HS-5 (cell line): ENCODE measurements at places on chromosomes 2 and 18.
A peak's percentile ranks its signal among the peaks of the same experiment; 100 is the strongest.

- DNase-seq: no peak
Measured at GRCh38 chr2:210188755-210189154, 17.5 kb upstream of the KANSL1L start.

DNA sequence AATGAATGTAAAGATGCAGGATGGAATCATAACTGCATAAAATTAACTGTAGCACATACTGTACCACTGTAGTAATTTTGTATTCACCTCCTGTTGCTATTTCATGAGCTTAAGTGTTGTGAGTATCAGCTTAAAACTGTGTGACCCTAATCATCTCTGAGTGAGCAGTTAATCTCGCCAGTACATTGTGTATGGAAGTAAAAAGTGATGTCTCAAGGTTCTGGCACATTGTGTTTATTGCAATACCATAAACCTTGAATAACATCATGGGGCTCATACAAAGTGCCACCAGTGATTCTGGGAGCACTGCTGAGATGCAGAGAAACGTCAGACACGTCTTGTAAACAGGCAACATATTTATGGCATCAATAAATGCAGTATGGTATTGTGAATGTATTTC, 124.5 kb downstream of the PMAIP1 start:
- no peak for DNase-seq

DNA sequence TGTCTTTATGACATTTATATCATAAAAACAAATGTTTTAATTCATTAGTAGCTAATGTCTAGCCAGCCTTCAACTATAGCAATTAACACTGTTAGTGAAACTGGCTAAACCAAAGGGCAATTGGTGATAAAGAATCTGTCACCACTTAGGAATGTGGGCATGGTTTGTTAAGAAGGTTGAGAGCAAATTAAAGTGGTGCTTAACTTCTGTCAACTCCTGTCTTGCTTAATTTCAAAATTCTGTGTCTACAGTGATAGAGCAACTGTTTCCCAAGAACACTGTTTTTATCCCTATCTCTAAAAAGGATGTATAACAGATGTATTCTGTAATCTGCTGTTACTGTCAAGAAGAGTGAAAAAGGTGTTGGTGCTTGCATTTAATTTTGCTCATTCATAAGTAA, 36.5 kb downstream of the CFAP36 start:
- no peak for DNase-seq

- DNase-seq: no peak
Measured at GRCh38 chr2:105885456-105885855, 140.7 kb downstream of the NCK2 start.

DNA sequence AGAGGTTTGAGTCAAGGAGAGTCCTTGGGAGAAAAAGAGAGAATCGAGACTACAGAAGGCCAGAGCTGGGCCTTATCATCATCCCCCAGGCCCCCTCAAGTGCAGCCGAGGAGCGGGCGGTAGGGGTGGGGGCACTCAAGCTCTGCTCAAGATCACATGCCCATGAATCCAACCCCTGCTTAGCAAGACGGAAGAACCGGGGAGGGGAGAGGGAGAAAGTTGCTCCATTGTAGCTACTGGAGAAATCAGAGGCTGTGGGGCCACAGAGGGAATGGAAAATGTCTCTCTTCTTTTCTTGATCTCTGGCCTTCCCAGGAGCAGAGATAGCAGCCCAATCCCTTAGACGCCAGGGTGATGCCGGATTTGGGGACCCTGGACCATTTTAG, 14.6 kb downstream of the SLC4A3 start:
- DNase-seq: no peak

- DNase-seq: no peak
Measured at GRCh38 chr2:162210385-162210784, 32.9 kb downstream of the FAP start.

GRCh38 chr2:16973586-16974286, 308.1 kb upstream of the CYRIA start:
- DNase-seq: peak; percentile 20

GRCh38 chr2:146523196-146523595, 1321.6 kb upstream of the ACVR2A start:
- DNase-seq: no peak

- DNase-seq: no peak
Measured at GRCh38 chr2:197615016-197615652, 60.3 kb downstream of the RFTN2 start.

DNA sequence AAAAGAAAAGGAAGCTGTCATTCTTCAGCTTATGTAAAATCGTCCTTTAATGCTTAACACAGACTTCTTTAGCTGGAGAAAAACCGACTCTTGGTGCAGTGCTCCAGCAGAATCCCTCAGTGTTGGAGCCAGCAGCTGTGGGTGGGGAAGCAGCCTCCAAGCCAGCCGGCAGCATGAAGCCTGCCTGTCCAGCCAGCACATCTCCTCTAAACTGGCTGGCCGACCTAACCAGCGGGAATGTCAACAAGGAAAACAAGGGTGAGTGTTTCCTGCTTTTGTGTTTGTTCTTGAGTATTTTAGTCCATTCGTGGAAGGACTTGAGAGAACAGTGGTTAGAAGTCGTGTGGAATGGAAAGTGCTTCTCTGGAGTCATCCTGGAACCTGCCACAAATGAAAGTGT, 38.9 kb downstream of the KDM3A start:
- no peak for DNase-seq

DNA sequence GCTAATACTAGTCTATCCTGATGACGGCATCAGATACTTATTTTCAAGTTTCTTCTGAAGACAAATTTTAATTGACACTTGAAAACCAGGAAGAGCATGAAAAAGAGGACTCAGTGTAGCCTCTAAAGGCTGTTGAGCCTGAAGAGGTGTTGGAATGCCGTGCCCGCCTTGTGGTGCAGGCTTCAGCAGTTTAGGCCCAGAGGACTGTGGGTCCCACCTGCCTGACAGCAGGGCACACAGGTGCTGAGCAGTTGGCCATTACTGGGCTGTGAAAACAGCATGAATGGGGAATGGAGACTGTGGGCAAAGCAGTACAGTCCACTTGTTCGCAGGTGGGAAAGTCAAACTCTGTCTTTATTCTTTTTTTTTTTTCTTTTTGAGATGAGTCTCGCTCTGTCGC, 49.8 kb upstream of the THOC1 start:
- no peak for DNase-seq

- DNase-seq: no peak
Measured at GRCh38 chr2:160952464-160953254, 207.6 kb upstream of the TANK start.

DNA sequence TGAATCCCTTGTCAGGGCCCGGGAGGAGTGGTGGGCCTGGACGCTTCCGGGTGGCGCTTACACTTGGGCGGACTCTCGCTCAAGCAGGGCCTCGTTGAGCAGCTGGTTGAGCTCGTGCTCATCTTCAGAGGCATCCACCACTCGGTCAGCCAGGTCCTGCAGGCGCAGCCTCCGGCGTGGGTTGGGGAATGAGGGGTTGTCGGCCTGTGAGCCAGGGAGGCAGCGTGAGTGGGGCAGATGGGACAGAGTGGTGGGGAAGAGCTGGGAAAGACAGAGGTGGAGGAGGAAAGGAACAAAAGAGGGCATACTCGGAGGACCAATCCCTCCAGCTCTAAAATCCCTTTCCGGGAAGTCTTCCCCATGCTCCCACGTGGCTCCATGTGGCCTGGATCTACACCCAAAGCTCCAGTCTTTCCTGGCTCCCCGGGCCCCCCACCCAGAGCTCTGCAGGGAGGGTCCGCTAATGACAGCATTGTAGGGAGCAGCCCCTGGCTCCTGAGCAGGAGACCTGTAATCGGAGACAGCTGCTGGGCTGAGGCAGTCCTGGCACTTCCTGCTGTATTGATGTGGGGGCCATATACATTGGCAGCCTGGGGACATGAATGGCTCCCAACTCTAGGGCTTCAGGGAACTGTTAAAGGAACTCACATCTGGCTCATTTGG, 41.6 kb downstream of the CENPO start:
- DNase-seq: no peak

GRCh38 chr18:31105733-31106132, 3.5 kb upstream of the DSC2 start:
- DNase-seq: no peak

DNA sequence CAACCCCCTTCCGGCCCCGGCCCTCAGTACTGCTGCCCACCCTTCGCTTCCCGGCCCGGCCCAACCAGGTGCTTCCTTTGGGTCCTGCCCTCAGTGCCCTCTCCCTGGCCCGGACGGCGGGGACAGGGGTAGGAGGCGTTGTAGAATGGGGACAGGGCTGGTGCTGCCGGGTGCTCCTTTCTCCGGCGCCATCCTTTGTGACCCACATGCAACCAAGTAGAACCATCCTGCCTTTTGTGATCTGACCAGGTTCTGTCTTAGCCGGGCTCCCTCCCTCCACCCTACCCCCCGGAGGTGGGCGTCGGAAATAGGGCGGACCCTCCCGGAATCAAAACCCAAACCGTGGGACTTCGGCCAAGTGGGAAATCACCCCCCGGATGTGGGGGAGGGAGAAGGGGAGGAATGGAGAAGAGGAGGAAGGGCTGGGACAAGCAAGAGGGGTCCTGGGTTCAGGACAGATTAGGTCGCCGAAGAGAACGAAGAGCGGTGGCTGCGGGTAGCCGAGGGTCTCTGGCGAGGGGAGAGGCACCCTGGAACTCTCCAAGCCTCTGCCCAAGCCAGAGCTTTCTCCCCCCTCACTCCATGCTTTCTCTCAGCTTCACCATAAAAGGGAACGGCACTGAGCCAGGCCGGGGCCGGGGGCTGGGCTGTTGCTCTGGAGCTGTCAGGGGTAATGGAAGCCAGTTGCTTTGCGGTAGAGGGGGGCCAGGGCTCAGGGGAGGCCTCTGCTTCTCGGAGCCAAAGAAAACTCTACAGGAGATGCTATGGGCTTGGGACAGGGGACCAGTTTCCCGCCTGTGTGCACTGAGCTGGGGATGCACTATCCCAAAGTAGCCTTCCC, 756 bp upstream of the OST4 start:
- DNase-seq: no peak

- no peak for DNase-seq
Measured at GRCh38 chr18:58136879-58137278, 92.9 kb downstream of the NEDD4L start.

DNA sequence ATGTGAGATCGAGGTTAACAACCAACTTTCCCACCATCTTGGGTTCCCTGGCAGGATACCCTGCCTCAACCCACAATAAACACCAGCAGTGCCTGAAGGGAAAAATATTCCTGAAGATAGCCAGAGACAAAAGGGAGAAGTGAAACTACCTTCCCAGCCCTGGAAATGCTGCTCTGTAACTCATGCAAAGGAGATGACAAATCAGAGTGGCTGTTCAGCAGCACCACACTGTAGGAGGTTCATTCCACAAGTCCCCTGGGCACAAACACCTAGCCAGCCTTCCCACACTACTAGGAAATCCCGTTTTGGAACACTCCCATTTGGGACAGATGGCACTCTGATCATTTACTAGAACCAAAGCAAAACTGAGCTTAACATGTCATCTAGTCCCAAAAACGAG, 190.7 kb upstream of the RBBP8 start:
- DNase-seq: no peak

DNA sequence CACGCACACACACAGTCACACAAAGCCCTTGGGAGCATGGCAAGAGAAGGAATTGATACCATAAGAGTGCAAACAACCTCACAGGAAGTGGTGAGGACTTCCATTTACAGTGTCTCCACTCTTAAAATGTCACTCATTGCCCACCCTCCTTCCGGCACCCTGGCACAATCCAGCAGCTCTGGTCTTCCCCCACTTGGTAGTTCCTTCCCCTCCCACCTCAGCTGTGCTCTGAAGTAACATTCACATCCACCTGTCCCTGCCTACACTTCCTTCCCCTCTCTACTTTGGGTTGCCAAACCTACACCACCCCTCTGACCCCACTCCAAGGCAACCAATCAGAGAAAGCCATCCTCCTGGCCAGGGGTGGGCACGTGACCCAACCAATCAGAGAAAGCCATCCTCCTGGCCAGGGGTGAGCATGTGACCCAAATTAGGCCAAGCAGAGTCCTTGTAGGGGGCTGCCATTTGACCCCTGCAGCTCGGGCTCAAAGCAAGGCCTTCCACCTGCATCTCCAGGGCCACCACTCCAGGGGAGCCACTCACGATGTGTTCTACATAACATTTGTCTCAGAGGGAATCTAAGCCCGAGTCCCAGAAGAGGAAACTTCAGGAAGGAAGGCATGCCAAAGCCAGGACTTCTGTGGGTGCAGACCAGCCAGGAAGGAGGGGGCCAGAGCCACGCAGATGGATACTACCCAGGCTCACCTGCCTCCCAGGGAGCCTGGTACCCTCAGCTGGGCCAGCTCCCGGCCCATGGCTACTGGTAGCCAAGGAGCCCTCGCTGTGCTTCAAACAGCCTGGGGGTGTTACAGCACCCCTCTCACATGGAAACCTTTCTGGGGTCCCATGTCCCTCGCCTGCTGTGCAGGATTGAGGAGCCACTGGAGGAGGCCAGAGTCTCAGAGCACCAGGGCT, 21.2 kb downstream of the CYP26B1 start:
- DNase-seq: no peak

DNA sequence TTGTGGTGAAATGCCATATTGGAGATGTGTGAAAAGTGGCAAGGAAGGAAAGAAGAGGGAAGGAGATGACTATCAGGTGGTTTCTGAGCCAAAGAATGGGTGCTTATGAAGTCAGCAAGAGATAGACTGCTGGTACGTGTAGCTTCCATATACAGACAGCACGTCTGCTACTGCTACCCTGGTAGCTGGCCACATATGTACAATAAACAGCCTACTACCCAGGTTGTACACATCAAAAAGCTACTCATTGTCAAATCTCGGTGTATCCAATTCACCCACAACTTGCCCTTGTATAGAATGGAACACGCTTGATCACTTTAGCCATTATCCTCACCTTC, 761.8 kb downstream of the LRRTM4 start:
- DNase-seq: no peak

DNA sequence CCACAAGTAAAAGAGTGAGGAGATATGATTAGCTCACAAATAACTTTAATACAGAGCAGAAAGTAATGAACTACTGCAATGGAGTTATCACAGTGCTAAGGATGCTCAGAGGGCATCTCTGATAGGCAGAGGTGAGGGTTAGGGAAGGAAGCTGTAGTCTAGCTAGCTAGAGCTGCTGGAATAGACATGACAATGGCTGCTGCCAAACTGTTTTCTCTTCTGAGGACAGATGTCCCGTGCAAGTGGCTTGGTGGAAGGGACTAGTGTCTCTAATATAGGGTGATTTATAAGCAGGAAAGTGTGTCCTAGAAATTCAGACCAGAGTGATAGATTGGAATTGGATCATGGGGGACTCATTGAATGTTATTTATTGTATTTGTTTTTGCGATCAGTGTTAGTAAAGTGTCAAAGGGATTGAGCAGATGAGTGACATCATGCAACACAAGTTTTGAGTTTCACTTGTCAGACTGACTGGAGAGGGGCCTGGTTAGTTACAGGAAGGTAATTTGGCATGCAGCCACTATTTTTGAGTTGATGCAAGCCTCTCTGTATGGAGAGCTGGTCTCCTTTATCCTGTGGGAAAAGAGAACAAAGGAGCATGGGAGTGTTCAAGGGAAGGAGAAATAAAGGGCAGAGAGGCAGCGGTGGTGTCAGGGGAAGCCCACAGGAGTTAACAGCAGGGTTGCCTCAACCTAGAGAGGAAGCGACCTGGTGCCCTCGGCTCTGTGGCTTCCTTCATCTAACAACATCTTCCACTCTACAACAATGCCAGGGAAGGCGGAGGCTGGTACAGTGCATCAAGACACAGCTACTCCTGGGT, 1.9 kb downstream of the CTLA4 start:
- no peak for DNase-seq

- DNase-seq: no peak
Measured at GRCh38 chr2:223088866-223089265, 36.9 kb downstream of the KCNE4 start.

GRCh38 chr2:207231106-207231865, 65.5 kb upstream of the KLF7 start:
- no peak for DNase-seq
